ENCODE measurements at places on chromosomes 4 and X.
A peak's percentile ranks its signal among the peaks of the same experiment; 100 is the strongest.

DNA sequence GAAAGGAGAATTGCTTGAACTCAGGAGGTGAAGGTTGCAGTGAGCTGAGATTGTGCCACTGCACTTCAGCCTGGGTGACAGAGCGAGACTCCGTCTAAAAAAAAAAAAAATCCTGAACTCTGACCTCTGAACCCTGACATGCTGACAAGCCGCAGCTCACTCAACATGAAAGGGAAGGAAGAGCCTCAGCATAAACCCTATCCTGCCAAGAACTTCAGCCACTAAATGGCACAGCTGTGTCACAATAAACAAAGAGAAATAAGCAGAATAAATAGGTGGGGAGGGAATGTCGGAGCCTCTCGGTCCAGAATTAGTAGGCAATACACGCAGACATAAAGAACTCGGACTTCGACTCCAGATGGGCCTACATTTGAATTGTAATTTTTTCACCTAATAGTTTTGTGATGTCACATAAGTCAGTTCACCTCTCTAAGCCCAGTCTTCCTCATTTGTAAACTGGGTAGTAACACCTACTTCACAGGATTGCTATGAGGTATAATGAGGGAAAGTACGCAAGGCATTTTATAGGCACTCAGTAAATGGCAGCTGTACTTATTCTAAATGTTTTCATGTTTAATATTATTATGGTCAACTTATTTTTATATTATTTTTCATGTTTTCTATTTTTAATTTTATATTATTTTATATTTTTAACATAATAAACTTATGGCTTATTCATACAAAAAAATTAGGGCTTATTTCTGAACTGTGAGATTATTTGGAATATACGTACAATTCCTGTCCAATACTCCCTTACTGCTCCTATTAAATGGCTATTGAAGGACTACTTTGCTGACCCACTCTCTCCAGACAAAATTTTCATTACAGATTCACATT lies 243.4 kb downstream of the SCFD2 start:
- no peak for DNase-seq

DNA sequence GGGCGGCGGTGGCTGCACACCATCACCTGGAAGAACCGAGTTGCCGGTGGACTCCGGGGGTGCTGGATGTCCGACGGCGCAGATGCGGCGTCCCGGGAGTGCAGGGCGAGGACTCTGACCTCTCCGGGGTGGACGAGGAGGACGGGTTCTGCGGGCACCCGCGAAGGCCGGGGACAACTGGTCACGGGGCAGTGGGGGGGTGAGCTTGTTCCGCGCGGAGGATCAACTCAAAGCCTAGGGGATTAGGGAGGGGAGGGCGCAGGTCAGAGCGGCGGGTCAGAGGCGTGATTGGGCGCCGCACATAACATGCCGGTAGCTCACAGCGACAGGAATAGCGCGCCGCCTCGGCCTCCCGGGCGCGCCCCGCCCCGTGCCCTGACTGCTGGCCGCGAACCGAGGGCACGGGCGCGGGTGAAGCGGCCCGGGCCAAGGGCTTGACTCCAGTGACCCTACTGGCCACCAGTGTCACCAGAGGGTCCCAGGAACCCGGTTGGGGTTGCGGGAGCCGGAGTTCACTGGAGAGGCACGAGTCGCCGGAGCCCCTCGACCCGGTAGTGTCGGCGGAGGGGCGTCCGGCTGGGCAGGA lies at the start of gene KLHL34:
TSS of gene KLHL34 (minus strand) at position 179 of the 586 bp plus-strand sequence. CDS start 542 bp downstream, outside the sequence.
- peak; percentile 62 for DNase-seq

DNA sequence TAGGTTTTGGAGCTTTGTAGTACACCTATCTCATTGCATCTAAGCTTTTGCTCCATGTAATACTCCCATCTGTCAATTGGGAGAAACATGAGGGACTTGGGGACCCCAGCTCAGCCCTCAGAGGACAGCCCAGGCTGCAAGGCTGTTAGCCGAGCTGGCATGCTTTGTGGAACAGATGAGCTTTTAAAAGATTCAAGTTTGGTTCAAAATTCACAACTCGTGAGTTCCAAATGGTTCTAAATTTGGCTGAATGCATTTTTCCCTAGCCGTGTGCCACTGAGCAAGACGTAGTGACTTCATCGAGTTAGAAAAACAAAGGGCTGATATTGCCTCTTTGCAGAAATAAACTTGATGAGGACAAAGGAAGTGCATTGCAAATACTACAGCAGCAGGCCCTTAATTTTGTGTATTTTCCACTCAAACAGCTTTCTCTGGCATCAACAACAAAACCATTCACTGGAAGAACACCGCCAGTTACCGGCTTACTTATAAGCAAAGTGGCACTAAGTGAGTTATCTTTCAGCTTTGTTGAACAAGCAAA lies 165.0 kb upstream of the HS3ST1 start:
- DNase-seq: no peak

GRCh38 chrX:130086447-130087206 lies 23.7 kb downstream of the ELF4 start:
- peak; percentile 23 for DNase-seq

- DNase-seq: peak; percentile 77
Measured at GRCh38 chrX:107716118-107716684, 59.4 kb downstream of the TSC22D3 start.

DNA sequence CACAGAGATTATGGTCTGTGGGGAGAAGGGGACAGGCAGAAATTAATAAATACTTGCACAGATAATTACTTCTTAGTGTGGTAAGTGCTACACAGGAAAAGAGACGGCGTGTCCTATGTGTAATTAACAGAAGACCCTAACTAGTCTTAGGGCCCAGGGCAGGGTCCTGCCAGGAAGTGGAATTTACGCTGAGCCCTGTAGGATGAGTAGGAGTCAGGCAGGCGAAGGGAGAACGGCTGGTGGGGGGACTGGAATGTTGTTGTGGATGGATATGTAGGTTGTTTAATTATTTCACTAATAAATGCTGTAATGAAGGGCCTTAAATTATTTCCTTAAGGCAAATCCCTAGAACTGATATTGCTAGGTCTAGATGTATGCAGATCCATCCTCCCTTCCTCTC lies 26.7 kb upstream of the MFAP3L start:
- DNase-seq: no peak

Measured in ELF-1 (cell line).